ENCODE measurements at places on chromosomes 7 and 10.

DNA sequence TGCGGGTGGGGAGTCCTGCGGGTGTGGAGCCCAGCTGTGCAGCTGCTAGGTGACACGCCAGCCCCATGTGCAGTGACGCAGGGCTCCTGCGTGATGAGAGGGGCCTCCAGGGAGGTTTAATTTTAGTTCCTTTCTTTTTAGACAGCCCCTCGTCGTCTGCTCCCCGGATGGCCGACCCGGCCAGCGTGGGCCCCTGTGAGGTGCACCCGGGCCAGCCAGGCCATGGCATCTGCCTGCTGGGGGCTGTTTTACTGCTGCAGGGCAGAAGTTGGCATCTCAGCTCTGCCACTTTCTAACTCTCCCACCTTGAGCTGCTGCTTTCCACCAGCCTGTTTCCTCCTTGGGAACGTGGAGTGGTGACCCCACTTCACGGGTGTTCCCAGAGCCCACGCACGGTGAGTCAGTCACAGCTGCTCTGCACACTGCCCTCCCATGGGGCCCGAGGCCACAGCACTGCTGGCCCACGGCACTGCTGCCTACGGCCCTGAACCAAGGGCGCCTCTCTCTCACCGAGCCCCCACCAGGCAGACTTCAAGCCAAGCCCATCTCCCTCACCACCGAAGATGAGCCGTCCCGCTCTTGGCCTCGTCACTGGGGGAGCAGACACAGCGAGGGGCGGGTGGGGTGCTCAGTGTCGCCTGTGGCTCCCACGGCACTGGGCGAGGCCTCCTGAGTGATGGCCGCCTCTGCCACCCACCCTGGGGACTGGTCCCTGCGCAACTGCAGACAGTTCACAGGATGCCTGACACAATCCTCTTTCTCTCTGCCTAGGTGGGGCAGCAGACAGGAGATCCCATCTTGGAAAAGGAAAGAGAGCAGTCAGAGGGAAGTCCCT is 21.3 kb downstream of the CYP2W1 start:
- no peak for DNase-seq

DNA sequence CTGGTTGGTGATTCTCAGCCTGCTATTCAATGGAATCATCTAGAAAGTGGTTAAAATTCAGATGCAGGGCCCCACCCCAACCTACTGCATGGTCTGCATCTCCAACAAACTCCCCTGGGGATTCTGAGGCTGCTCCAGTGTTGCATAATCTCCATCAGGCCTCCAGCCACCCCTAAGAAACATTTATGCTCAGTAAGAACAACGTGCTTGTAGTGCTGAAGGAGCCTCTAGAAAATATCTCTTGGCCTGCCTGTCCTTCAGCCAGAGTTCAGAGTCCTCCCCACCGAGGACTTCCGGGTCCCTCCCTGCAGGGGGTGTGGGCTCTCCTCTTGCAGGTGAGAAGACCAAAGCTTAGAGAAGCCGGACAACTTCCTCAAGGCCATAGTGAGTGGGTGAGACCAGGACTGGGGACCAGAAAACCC is 159.8 kb downstream of the SH3PXD2A start:
- no peak for DNase-seq

DNA sequence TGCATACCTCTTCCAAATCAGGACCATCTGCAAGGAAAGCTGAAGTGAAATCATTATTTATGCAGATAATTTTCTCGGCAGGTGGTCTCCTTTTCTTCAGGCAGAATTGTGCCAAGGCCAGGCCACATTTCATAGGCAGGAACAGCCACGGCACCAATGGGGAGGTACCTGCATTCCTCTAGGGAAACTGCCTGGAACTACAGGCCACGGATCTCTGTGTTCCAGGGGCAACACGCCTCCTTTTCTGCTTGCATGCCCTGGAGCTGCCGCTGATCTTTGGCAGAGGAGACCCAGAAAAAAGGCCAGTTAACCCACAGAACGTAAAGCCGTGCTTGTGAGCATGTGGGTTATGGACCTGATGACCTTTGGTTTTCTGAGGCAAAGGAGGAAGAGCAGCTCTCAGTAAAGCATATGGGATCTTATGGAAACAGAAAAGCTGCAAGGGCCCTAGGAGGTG is 111.2 kb upstream of the KIAA1217 start:
- DNase-seq = no peak

GRCh38 chr10:48336978-48337599 is 30.6 kb downstream of the MAPK8 start:
- no peak for DNase-seq
